ENCODE measurements at places on chromosomes 2 and 18.

GRCh38 chr18:34576622-34577021 is 133.5 kb upstream of the DTNA start:
- no peak for DNase-seq

GRCh38 chr18:35153609-35154272 is 87.1 kb upstream of the ZNF397 start:
- no peak for DNase-seq

GRCh38 chr2:106646605-106647004 is 159.4 kb downstream of the CD8B2 start:
- no peak for DNase-seq

DNA sequence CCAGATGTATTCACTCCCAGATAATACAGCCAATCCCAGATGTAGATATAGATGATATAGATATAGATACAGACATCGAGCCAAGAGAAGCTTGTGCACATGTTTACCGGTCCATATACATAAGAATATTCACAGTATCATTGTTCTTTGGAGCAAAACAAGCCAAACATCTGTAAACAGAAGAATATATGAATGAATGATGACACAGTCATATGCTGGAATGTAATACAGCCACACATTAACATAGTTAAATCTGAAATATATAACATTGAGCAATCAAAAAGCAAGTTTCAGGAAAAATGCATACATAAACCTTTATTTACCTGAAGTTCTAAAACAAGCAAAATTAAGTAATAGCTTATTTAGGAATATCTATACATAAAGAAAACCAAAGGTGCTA is 182.5 kb downstream of the TXNL1 start:
- DNase-seq: no peak

GRCh38 chr2:15895615-15896469 is 44.5 kb upstream of the MYCN start:
- DNase-seq: no peak

GRCh38 chr2:117825437-117825836 is 10.9 kb downstream of the DDX18 start:
- no peak for DNase-seq

DNA sequence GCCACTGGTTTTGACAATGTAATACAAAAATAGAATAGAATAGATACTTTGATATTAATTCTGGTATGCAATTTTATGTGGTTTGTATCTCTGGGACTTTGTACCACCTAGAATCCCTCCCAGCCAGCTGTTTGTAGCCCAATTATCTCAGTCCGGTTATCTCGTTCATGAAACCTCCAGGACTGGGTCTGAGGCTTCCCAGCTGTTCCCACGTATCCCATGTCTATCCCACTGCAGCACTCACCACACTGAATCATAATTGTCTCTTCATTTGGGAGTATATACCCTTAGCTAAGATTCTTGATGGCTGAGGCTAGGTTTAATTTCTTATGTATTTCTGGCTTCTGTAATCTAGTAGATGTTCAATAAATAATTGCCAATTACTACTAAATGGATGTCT is 104.4 kb upstream of the MAPRE2 start:
- no peak for DNase-seq

- DNase-seq: no peak
Observed at GRCh38 chr18:62258616-62259015, 66.5 kb upstream of the TNFRSF11A start.

DNA sequence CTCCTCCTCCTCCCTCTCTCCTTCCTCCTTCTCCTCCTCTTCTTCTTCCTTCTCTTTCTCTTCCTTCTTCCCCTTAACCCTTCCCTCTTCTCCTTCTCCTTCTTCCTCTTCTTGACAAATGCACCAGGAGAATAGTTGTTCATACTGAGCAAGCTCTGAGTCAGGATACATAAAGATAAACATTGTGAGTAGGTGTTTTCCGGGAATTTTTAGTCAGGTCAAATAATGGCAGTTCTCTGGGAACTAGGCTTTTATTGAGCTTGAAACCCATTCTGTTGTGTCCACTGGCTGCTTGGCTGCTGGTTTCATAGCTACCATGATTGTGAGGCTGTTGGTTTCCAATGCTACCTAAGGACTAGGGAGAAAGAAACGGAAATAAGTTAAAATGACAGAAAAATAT is 1144.7 kb upstream of the DDX18 start:
- no peak for DNase-seq

DNA sequence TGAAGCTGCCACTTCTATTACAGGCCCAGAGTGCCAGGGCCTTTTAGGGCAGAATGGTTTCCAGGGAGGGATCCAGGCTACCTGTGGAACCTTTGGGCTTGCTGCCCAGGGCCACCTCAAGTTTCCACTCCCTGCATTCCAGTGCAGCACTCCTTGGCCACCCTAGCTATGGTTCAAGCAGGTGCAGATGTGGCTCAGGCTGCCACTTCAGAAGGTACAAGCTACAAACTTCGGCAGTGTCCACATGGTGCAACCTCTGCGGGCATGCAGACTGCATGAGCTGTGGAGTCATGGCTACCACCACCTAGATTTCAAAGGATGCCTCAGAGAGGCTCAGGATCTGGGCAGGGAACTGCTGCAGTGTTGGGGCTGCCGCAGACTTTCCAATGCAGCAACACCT is 248.1 kb upstream of the UBE2E3 start:
- DNase-seq: no peak

- DNase-seq: no peak
Observed at GRCh38 chr2:201452058-201452921, 750 bp downstream of the STRADB start.

GRCh38 chr2:148524519-148524919 is 120.0 kb upstream of the EPC2 start:
- DNase-seq: no peak

DNA sequence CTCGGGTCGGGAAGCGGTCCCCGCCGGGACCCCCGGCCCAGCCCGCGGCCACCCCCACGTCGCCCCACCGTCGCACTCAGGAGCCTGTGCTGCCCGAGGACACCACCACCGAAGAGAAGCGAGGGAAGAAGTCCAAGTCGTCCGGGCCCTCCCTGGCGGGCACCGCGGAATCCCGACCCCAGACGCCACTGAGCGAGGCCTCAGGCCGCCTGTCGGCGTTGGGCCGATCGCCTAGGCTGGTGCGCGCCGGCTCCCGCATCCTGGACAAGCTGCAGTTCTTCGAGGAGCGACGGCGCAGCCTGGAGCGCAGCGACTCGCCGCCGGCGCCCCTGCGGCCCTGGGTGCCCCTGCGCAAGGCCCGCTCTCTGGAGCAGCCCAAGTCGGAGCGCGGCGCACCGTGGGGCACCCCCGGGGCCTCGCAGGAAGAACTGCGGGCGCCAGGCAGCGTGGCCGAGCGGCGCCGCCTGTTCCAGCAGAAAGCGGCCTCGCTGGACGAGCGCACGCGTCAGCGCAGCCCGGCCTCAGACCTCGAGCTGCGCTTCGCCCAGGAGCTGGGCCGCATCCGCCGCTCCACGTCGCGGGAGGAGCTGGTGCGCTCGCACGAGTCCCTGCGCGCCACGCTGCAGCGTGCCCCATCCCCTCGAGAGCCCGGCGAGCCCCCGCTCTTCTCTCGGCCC is 13.6 kb downstream of the SPEG start:
- no peak for DNase-seq

- no peak for DNase-seq
Observed at GRCh38 chr2:2667690-2668089, 336.6 kb upstream of the MYT1L start.

GRCh38 chr2:225282858-225283710 is 116.4 kb upstream of the NYAP2 start:
- no peak for DNase-seq

- DNase-seq: no peak
Observed at GRCh38 chr18:37764541-37765288, 199.1 kb upstream of the CELF4 start.

- no peak for DNase-seq
Observed at GRCh38 chr2:176565641-176566323, 296.5 kb downstream of the MTX2 start.

GRCh38 chr2:100813527-100813926 is 6.4 kb upstream of the NPAS2 start:
- DNase-seq: no peak

- DNase-seq: no peak
Observed at GRCh38 chr2:32947076-32947483, 327 bp downstream of the LTBP1 start.

- DNase-seq: no peak
Observed at GRCh38 chr2:239917125-239917956, 107.8 kb downstream of the NDUFA10 start.

GRCh38 chr2:126886211-126886915 is 12.3 kb upstream of the TEX51 start:
- no peak for DNase-seq

- DNase-seq: no peak
Observed at GRCh38 chr2:138757384-138757783, 22.8 kb downstream of the NXPH2 start.

- DNase-seq: no peak
Observed at GRCh38 chr18:77123320-77124231, 9.0 kb downstream of the MBP start.

GRCh38 chr2:231287696-231288095 is 89.3 kb downstream of the ARMC9 start:
- no peak for DNase-seq

DNA sequence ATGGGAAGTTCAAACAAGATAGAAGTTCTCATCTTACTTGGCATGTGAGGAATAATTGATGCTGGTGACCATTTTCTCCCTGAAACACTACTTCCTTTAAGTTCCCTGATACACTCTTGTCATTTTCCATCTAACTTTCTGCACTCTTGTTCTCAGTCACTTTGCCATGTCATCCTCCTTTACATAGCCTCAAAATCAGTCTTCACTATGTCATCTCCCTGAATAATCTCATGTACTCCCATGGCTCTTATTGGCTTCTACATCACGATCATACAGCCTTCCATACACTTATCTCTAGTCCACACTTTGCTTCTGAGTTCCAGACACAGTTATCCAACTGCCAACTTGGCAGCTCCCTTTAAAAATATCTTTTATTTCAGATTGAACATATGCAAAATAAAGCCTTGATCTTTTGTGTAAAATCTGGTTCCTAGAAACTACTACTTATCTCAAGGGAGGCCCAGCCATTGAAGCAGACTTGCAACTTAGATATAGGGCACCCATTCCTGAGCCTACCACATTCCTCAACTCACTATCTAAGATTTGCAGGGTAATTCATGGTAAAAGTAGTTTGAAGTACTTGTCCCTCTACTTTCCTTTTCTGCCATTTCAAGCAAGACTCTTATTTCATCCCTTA is 1070.2 kb upstream of the NXPH2 start:
- DNase-seq: no peak

- DNase-seq: no peak
Observed at GRCh38 chr2:6946722-6947121, 29.5 kb downstream of the RNF144A start.

GRCh38 chr2:144215701-144216675 is 303.9 kb downstream of the ZEB2 start:
- DNase-seq: no peak

DNA sequence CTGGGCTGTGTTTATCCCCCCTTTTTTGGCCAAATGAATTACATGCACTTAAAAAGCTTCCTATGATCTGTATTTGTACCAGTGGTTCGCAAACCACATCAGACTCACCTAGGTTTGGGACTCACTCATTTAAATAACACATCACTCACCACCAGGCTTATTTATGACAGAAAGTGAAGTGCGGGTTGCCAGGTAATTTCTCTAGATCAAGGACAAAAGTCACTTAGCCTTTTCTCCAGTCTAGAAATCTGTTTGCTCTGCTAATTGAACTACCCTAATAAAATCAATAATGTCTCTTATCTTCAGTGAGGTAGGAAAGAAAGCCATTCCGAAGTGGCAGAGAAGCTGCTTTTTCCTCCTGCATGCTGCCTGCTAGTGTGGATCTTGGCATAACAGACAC is 88.1 kb upstream of the SLC8A1 start:
- no peak for DNase-seq

DNA sequence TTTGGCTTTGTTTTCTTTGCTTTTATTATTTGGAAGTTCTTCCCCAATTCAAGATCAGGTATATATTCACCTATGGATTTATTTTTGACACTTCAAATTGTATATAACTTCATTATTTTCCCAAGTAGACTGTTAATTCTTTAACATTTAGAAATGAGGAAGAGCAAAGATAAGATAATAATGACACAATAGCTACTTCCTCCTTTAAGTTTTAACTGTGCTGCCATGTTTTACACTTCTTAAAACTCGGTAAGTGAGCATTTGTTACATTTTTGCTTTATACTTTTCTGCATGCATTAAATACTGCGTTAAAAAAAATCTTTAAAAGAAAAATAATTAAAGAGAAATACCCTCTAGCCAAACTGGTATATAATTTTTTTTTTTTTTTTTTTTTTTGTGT is 32.5 kb downstream of the SLC66A3 start:
- no peak for DNase-seq

GRCh38 chr2:187541086-187542085 is 12.8 kb downstream of the TFPI start:
- DNase-seq: no peak

GRCh38 chr2:24626131-24626530 is 135.1 kb downstream of the NCOA1 start:
- no peak for DNase-seq

DNA sequence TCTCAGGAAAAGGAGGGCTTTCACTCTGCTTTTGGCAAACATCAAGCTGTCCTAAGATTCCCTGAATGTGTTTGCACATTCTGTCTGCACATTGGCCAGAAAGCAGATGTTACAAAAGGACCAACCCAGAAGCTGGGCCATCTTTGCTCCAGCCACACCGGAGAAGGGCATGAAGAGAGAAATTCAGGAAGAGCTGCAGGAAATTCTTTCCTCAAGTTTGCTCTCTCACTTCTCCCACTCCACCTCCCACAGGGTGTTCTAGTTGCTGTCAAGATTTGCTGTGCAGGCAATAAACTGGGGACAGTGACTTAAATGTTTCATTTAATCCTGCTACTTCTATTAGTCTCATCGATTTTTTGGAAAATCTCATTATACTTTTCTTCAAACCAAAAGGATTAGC is 137.7 kb upstream of the UNC80 start:
- DNase-seq: no peak

GRCh38 chr2:126781806-126782205 is 116.9 kb upstream of the TEX51 start:
- no peak for DNase-seq

DNA sequence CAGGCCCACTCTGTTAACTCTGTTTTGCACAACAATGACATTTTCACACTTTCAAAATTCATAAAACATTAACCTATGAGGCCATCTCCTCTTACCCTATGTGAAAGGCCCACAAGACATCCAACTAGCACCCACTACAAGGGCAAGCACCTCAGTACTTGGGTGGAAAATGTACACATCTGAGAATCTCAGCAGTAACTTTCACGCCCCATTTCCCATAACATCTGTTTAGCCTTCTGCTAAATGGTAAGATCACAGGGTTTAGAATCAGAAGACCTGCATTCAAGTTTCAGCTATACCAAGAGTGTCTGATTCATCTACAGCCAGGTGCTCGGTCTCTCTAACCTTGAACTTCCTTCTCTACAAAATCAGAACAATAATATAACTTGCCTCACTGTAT is 89.2 kb downstream of the SP100 start:
- no peak for DNase-seq

Data from esophagus squamous epithelium (tissue), 5 donors.